T follicular helper cell (primary cell): ENCODE measurements at places on chromosomes 1 and 21.

- no peak for DNase-seq
These were observed 3.3 kb upstream of the NECTIN4 start for GRCh38 chr1:161092621-161093028.

DNA sequence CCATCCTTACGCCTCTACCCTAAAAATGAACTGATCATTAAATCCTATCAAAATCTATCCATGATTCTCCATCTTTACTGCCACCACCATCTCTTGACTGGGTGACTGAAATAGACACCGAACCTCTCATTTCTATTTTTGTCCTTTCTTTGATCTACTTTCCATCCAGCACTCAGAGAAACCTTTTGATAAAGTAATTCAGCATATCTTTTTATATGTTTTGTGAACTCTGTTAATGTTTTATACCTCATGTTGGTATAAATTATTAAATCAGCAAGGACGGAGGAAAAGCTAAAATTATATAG is 13.0 kb downstream of the PCNX2 start:
- DNase-seq = no peak

DNA sequence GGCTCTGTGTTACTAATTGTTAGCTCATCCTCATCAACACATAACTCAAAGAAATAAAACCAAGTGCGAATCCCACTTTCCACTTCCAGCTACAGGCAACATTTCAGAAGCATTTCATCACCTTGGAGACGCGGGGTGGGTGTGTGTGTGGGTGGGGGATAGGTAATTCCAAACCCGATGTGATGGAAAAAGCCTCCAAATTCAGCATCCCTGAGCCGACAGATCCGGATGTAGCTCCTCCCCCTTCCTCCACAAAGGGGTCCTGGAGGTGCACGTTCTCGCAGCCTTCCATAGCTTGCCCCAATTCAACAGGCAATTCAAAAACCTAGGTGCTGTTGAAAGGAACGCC is 486 bp downstream of the HSPA13 start:
- DNase-seq = no peak

GRCh38 chr1:10514490-10515235 is 39.9 kb downstream of the PEX14 start:
- DNase-seq = no peak

GRCh38 chr1:230335861-230336522 is 90.1 kb downstream of the PGBD5 start:
- DNase-seq = no peak

- no peak for DNase-seq
These were observed 16.9 kb downstream of the MTARC1 start for GRCh38 chr1:220803401-220804201.

- no peak for DNase-seq
These were observed 580 bp downstream of the DVL1 start for GRCh38 chr1:1348420-1349255.

DNA sequence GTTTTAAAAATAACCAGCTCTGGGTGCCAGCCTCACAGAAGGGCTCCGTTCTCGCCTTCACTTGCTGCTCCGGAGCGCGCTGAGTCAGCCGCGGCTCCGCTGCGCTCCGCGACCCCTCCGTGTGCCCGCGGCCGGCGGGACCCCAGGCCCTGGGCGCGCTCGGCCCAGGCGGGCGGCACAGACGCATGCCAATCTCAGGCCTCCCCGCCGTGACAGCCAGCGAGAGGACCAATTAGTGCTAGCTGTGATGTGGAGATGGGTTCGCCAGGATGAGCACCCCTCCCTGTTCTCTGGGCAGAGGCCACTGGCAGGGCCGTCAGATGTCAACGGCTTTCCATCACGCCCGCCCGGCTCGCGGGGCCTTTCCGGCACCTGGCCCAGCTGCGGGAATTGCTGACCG is 293.8 kb downstream of the SPATA17 start:
- DNase-seq = no peak
